ENCODE measurements at places on chromosomes 5 and 9.

GRCh38 chr5:176836811-176837706, 26.7 kb downstream of the UNC5A start:
- DNase-seq = no peak

DNA sequence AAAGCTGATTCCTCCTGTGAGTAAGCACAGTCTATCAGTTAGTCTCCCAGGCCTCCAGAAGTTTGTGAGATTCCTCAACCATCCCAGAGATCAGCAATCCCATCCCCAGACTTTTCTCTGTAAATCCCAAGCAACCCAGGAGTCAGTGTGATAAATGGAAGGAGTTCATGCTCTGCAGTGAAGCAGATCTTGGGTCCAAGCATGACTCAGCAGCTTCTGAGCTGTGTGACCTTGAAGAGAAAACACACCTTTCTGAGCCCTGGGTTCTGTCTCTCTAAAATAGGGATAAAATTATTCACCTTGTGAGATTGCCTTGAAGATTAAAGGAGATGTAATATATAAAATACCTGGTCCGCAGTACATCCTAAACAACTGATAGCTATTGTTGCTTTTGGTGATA, 318.7 kb downstream of the ASTN2 start:
- no peak for DNase-seq

DNA sequence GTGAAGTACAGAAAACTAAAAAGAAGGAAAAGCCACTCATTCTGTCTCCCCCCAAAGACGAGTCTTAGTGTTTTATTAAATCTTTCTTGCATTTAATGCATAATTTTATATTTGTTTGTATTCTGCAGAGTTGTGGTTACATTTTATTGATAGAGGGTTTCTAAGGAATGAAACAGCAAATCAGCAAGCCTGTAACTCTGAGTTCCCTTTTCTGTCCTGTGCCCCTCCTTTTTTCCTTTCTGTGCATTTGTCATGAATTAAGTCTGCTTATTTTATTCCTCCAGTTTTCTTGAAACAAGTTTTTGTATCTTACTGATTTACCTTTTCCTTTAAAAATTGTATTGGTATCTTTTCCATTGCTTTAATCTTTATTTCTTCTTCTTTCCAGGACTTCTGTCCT, 132.8 kb downstream of the MUSK start:
- no peak for DNase-seq

- DNase-seq = peak; percentile 11
Measured at GRCh38 chr5:169805527-169805934, 168.5 kb downstream of the DOCK2 start.

DNA sequence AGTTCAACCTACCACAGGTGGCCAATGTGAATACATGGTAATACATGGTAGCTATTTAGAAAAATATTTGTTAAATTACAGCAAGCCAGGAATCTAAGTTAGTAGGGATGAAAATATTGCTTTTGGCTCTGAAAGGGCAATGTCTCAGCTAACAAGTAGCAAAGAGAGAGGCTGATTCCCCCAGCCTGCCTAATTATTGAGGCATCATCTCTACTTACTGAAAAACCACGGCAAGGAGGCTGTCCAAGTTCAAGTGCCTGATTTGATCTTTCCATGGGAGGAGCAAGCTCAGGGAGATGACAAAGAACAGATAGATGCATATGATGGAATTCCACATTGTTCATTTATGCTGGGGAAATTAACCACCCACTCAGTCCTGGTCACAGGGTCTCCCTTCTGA, 28.7 kb upstream of the UBTD2 start:
- DNase-seq = no peak

DNA sequence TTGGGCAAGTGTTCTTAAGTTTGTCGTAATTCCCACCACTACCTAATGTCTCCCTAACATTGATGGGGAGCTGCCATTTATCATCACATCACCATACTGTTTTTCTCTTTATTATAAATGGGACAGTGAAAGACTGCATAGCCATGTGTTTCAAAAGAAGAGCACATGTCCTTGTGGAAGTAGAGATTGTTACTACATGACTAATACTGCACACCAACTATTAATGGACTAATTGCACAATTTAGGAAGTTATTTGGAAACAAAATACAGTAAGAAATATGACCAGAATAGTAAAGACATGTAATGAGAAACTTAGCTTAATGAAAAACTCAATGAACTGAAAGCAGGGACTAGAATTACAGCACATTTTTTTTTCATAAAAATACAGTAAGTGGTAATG, 12.0 kb upstream of the ELOVL7 start:
- DNase-seq = no peak

DNA sequence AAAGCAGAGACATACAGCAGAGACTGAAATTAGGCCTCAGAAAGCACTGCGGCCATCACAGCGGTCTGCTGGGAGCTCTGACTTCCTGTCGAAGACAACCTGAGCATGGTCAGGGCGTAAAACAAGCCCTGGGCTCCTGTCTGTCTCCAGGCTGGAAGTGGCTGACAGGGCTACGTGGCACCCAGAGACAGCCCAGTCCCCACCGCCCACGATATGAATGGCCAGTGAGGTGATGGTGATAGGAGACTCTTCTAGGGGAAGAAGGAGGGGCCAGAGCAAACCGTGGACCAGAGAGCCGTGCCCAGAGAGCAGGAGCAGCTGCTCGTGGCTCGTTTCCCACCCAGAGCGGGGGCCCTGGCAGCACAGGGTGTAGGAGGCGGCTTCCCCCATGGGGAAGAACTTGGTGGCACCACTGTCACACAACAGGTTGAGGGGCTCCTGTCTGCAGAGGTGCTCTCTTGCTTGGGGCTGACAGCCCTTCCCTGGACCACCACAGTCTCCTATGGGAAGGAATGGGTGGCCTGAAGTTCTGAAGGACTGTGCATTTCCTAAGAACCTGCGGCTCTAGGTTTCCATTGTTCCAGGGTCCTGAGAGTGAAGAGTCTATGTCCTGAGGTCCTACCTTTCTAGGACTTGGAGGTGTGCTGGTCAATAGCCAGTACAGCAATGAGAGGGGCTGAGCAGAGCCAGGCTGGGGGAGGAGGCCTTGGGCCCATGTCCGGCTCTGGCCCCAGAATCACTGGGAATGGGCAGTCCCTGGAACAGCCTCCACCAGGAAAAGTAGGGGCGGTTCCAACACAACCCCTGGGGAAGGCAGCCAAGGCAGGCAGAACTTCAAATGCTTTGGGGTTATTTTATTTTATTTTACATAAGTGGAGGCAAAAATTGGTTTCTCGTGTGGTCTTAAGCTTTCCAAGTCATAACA, 56.4 kb downstream of the BARX1 start:
- DNase-seq = no peak
